Endothelial cell of umbilical vein (primary cell): ENCODE measurements at places on chromosomes 11 and 22. TPM values are rescaled to one million over a fixed set of nuclear protein-coding genes. Genes with fewer than 3 reads are reported as not detected.

The RASD2 gene
- not detected in 2 replicates for total RNA-seq

The SOX6 gene
- 0.14 and 3.7 TPM in 2 replicates for total RNA-seq

- DNase-seq, result no peak
These were observed 21.1 kb downstream of the PRR14L start for GRCh38 chr22:31728857-31729256.

The SLN gene
- total RNA-seq, result not detected in 2 replicates

DNA sequence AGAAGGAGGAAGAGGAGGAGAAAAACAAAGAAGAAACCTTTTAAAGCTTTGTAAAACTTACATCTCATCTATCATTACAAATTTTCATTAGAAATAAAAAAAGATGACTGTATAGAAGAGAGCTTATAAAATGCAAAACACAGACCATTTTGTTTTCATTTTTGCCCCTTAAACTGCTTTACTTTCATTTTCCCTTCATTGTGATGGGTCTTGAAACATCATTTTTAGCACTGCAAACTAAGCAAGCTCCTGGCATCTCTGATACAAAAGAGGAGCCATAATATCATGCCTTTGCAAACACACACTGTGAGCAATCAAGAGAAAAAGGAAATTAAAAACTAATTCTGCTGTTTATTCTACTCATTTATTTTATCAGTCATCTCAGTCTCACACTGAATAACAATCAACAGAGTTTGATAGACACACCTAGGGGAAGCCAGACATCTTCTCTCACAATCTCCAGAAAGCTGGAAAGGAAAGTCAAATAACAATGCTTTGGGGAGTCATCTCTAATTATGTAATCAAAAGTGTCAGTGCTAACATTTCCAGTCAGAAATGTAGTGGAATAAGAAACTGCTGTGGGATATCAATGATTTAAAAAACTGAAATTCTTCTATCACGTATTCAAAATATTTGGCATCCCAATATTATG is 467.7 kb upstream of the FAT3 start:
- DNase-seq, result no peak

DNA sequence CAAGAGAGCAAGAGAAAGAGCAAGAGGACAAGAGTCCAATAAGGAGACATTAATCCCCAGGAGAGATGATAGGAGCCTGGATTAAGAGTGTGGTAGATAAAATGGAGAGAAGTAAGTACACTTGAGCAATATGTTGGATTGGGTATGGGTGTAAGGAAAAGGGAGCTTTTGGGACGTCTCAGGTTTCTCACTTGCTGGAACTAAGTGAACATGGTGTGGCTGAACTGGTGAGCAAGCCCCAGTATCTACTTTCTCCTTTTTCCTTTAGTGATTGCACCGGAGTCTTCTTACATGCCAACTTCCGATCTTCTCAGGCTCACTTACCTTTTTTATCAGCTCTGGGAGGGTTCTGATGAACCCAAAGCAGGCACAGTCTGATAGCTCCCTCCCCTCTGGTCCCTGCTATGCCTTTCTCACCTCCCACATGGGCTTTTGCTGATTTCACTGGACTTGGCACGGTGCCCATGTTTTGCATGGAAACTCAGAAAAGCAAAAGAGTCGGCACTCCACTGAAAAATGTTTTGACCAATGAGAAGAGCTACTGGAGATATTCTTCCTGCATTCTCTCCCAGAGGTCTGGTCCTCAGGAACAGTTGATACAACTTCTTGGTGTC is 14.5 kb upstream of the APLNR start:
- peak; percentile 55 for DNase-seq

The DCDC1 gene
- total RNA-seq, result not detected in 2 replicates

- DNase-seq, result no peak
These were observed 628 bp downstream of the LRP4 start for GRCh38 chr11:46917762-46918082.

- DNase-seq, result no peak
These were observed 7.2 kb downstream of the PHOX2A start for GRCh38 chr11:72236774-72237111.

- DNase-seq, result no peak
These were observed 123.6 kb downstream of the SLC1A2 start for GRCh38 chr11:35295751-35296150.

DNA sequence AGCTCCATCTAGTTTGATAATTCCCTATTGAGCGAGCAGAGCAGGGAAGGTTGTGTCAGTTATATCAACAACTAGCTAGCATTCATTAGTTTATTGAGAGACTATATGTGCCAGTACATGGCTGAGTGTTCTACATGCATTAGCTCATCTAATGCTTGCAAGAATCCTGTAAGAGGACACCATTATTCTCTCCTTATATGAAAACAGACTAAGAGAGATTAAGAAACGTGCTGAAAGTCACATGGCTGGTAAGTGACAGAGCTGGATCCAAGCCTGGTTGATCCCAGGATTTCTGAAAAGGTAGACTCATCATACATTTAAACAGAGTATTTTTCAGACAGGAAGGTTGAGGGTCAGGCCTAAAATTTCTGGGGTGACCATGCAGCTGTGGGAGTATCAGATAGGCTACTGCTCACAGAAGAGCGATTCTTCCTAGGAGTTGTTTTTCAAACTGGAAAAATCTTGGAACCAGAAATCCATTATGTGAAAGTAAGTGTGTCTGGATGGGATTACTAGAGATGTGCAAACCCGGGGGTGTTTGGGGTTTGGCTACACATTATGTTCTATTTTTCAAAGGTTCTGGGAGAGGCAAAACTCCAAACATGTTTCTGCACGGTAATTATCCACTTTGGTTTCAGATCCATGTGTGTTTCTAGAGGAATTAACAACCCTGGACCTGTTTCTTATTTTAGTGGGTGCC is 213.3 kb downstream of the FAM76B start:
- no peak for DNase-seq

DNA sequence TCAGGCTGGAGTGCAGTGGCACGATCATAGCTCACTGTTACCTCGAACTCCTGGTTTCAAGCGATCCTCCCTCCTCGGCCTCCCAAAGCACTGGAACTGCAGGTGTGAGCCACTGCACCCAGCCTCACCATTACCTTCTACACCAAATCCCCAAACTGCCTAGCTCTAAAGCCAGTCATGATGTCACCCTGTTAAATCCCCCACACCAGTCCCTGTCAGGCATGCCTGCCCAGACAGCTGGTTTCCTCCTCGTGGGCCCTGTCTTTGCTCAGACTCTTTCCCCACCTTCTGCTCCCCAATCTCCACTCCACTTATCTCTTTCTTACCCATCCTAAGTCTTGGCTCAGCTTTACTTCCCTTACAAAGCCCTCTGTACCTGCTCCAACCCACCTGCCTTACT is 12.5 kb upstream of the EXPH5 start:
- DNase-seq, result no peak

DNA sequence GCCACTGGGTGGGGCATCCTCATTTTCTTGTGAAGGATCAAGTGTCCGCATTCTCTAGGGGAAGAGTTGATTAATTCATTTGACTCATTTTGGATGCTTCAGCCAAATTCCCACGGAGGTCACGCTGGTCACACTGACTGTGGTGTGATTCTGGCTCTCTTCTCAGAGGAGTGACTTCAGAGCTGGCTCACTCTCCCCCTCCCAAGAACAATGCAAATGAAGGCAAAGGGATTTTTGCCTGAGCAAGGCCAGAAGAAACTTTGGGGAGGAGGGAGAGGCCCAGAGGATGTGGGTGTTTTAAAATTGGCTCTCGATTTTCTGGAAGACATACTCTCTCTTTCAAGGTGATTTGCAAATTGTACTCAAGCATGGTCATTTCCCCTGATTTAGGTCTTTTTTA is 51.1 kb upstream of the LMO2 start:
- peak; percentile 85 for DNase-seq

- DNase-seq, result no peak
These were observed 14.6 kb downstream of the GLB1L2 start for GRCh38 chr11:134346101-134346975.

- no peak for DNase-seq
These were observed 4.6 kb upstream of the P2RY2 start for GRCh38 chr11:73213196-73214143.

- DNase-seq, result no peak
These were observed 47.4 kb downstream of the ISX start for GRCh38 chr22:35113341-35113740.

The GTSE1 gene
- total RNA-seq, result 57.0 and 57.2 TPM in 2 replicates

DNA sequence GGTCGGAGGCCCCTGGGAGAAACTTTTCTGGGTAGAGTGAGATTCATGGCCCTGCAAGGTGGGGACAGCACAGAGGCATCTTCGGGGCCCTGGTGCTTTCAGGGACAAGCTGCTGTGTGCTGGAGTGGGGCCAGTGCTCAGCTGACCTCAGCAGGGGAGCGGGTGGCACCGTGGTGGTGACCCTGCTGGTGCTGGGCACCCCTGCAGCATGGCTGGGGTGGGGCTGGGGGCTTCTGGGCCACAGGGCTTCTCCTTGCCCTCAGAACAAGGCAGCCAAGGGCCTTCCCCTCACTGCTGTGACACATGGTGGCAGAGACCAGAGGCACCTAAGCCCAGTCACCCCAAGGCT is 24.9 kb upstream of the GNB1L start:
- DNase-seq, result no peak

- DNase-seq, result no peak
These were observed 72.7 kb upstream of the TTC12 start for GRCh38 chr11:113241636-113242054.

The FGF19 gene
- total RNA-seq, result not detected in 2 replicates

GRCh38 chr11:64071849-64072248 is 36.1 kb downstream of the FLRT1 start:
- no peak for DNase-seq

- DNase-seq, result no peak
These were observed 29.2 kb downstream of the B3GAT1 start for GRCh38 chr11:134382830-134383229.

- DNase-seq, result peak; percentile 4
These were observed 41.7 kb upstream of the PLET1 start for GRCh38 chr11:112302226-112302868.

- DNase-seq, result no peak
These were observed 5.1 kb downstream of the LRFN4 start for GRCh38 chr11:66861774-66862558.

DNA sequence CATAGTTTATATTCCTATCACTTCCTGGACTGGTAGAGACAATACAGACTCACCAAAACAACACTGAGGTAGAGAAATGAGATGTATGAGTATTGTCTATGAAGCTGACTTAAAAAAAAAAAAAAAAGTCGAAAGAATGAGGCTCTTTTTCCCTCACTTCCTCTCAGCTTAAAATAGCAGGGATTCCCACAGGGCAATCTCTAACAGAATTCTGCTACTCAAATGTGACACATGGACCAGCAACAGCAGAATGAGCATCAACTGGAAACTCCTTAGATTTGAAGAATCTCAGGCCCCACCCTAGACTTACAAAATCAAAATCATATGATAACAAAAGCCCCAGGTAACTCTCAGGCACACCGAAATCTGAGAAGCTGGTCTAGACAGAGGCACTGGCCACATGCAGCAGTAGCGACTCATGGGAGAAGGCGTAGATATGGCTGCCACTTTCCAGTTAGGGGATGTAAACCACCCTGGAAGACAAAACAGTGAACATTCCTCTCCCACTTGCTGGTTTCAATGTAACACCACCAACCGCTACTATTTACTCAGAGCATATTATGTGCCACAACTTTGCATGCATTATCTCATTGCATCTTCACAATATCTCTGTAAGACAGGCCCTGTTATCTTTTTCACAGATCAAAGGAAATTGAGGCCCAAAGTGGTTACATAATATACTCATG is 128.0 kb downstream of the RBFOX2 start:
- peak; percentile 28 for DNase-seq

The OR2AG2 gene
- 0.33 and 0.46 TPM in 2 replicates for total RNA-seq

GRCh38 chr22:39446239-39446721 is 10.5 kb upstream of the MGAT3 start:
- no peak for DNase-seq

The MS4A15 gene
- total RNA-seq, result not detected in 2 replicates

GRCh38 chr11:1156506-1157340 is 1.0 kb upstream of the MUC5AC start:
- no peak for DNase-seq

The TANGO2 gene
- total RNA-seq, result 33.2 and 40.0 TPM in 2 replicates

DNA sequence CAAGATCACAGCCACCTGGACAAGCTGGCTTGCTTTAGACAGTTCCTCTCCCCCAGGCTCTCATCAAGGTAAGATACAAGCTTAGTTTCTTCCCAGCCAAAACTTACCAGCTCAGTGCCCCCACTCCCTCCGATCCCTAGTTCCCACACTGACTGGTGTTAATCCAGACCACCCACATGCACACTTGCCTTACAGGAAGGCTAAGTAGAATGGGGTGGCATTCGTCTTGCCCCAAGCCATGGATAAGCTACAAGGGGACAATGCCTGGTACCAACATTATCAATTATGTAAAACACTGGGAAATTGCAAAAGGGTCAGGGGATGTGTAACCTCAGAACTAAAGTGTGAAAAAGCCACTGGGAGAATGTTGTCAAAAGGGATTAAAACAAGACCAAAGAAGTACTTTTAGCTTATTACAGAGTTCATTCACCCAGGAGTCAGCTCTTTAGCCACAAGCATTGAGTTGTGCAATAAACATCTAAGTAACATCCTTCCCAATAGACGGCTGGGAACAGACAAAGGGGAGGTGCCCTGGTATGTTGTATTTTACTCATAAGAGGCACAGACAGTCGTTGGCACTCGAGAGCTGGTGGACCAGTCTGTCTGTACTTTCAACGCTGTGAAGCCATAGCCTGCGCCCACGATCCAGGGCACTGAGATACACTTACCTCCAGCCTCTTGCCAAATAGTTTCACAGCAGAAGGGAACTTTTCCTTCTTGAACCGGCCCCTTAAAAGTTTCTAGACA is 1.1 kb downstream of the DHCR7 start:
- peak; percentile 6 for DNase-seq

DNA sequence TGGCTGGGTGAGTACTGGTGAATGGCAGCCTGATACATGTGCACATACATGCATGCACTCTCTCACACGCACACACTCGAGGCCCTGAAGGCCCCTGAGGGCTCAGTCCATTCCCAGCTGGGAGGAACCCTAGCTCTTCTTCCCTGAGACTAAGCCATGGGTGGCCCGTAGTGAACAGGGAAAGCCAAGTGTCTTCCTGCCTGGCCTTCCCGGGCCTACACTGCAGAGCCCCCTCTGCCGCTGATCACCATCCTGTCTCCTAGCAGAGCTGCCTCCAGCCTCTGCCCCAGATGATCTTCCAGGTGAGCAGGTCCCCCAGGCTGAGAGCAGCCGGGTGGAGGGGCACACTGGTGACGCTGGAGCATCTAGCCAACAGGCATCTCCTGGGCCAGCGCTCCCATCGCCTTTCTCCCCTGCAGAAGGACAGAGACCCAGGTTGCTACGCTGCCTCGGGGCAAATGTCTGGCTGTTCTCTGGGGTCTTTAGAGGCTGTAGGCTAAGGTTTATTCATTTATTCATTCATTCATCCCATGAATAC is 57.3 kb downstream of the CD82 start:
- DNase-seq, result no peak

DNA sequence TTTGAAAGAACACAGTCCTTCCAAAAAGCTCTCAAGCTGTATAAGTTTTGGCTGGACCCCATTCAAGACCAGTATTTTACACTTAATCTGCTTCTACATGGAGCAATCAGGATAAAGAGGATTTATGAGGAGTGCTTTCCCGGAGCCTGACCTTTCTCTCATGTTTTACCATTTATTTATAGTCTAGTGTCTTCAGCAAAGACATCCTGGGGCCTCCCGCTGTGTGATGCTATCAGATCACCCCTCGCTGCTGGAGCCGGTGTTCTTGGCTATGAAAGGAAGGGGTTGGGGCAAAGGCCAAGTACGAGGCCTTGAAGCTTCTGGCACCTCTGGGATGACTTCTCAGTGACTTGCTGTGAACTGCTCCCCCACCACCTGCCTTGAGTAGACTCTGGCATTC is 189.6 kb downstream of the ADAMTS15 start:
- no peak for DNase-seq

GRCh38 chr11:76628408-76628947 is 42.1 kb downstream of the LRRC32 start:
- no peak for DNase-seq

- DNase-seq, result no peak
These were observed 352.7 kb upstream of the MPPED2 start for GRCh38 chr11:30938810-30939209.
